ENCODE measurements at places on chromosomes 3 and 15.

GRCh38 chr3:81270603-81271379 is 490.7 kb downstream of the GBE1 start:
- DNase-seq = no peak

DNA sequence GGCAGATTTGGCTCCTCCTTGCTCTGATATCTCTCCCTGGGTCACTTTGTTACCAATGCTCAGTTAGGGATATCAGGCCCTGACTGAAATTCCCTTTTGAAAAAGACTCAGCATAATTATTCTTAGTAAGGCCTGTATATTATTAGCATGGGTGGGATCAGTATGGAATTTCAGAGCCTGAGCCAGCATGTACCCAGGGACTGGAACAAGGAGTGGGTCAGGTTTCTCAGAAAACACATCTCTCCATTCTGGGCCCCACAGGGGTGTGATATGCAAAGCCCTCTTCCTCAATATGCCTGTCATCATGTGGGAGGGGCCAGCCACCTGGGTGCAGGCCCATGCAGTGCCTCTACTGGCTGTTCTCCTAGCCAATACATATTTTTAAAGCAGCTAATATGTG is 423.2 kb downstream of the EPHB1 start:
- no peak for DNase-seq

DNA sequence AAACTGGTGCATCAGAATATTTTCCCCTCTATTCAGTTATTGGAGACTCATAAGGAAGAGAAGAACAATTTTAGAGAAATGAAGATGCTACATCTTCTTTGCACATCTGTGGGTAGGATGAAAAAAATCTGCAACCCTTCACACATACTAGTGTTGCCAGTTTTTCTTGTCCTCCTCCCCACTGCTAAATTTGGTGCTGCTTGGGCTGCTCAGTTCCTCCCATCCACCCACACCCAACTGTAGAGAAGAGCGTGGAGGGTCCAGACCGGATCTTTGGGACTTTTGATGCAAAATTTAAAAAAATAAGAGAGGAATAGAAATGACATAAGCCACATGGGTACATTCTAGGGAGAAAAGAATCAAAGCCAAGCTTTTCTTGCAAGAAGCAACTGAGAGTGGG is 8.7 kb upstream of the RASA2 start:
- DNase-seq = no peak

- no peak for DNase-seq
Measured at GRCh38 chr3:189624130-189624529, 7.1 kb upstream of the TP63 start.

- DNase-seq = no peak
Measured at GRCh38 chr3:42410370-42411131, at the start of gene LYZL4. Gene LYZL4, minus strand, starts transcription at chr3:42410610. Its CDS starts 3,359 bp downstream, at chr3:42407251.

GRCh38 chr3:168596175-168596823 is 500.6 kb upstream of the GOLIM4 start:
- DNase-seq = no peak

DNA sequence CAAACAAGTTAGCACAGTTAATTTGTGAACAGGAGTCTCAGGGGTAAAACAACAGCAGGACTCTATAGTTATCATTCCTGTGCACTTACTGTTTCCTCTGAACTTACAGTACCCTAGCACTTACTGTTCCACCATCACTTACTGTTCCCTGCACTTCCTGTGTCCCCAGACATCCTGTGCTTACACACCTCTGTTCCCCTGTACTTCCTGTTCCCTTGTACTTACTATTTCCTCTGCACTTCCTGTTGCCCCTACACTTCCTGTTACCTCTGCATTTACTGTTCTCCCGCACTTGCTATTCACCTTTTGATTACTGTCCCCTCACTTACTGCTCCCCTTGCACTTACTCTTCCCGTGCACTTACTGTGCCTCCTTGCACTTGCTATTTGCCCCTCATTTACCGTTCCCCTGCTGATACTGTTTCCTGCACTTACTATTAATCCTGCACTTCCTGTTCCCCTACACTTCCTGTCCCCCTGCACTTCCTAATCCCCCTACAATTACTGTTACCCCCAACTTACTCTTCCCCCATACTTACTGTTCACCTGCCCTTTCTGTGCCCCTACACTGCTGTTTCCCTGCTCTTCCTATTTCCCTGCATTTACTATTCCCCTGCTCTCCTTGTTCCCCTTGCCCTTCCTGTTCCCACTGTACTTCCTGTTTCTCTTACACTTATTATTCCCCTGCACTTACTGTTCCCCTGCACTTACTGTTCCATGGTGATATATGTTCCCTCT is 30.3 kb downstream of the TPRA1 start:
- DNase-seq = no peak

GRCh38 chr3:82416830-82417229 is 655.4 kb upstream of the GBE1 start:
- DNase-seq = no peak

GRCh38 chr3:65811086-65811761 is 227.5 kb downstream of the MAGI1 start:
- no peak for DNase-seq

GRCh38 chr15:62607643-62608042 is 434.9 kb upstream of the TPM1 start:
- no peak for DNase-seq

Data from stimulated activated CD4-positive, alpha-beta T cell treated with anti-CD3 and anti-CD28 coated beads, TNF-alpha, amount 100 ng/mL, for 4 hours (primary cell).